ENCODE measurements at places on chromosomes 13 and 19. TPM values are rescaled to one million over a fixed set of nuclear protein-coding genes. Genes with fewer than 3 reads are reported as not detected.

Gene SLC25A41
- 0.72 TPM for total RNA-seq

Gene ZNF442
- total RNA-seq: 3.4 TPM

Gene RFPL4AL1
- not detected for total RNA-seq

Gene POLD1
- total RNA-seq: 16.2 TPM

Gene OR10H1
- total RNA-seq: not detected

Gene HSPB6
- total RNA-seq: 654 TPM

Gene SAE1
- total RNA-seq: 57.4 TPM
